ENCODE measurements at places on chromosomes 1 and 21.

DNA sequence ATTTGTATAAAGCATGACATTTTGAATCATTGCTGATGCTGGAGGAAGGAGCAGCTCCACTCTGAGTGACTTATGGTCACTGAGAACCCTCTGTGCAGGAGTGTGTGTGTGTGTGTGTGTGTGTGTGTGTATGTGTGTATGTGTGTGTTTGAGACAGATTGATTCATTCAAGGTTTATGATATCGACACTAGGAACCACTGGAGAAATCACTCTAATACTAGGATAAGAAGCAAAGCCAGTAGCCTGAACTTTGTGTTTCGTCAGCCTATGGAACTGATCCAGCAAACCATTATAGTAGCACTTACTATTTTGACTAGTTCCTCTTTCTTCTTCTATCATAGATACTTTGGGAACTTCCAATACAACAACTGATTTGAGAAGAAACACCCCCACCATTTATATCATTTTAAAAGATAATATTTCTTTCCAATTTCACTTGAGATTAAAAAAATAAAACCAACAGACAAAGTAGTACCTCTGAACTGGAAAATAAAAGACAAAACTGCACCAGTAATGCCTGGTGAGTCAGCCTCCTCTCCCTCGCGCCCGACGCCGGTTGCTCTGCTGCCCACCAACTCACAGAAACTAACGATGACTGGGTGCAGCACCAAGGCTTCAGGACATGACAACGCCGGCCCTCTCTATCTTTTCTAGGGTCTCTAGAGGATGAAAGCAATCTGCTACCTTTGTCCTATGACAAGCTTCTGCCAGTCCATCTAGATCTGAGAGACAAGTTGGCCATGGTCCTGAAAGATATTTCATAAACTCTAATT, 20.9 kb downstream of the SLAMF1 start:
- no peak for DNase-seq

DNA sequence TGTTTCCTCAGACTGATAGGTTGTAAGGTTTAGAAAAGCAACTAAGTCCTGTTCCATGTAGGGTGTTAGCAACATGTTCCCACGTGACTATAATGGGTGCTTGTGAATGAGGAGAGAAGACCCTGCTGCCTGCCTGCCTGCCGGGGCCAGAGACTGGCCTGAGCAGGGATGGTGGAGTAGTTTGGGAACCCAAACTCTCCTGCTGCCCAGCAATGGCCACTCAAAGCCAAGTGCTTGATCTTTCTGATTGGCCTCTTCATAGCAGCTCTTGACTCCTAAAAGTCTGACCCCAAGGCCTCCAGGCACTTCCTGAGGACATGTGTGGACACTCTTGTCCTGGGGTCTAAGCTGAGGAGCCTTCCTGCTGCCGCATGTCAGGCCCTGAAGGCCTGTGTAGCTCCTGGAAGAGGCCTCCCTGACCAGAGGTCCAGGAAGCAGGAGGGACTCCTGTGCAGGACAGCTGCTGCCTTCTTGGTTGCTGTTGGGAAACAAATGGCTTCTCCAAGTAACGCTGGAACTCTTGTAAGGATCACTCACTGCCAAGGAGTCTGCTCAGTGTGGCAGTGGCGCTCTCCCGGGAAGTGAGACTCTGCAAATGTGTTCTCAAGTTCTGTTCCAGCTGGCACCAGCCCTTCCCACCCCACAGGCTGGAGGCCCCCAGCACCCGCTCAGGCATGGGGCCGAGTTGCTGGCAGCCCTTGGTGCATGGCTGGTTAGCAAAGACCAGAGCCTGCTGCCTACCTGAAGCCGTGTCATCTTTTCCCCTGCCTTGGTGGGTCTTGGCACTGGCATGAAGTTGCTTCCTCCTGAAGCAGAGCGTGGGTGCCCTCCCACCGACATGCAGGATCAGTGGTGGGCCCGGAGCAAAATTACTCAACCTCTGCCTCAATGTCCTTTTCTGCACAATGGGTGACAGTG, 35.5 kb downstream of the MAN1C1 start:
- no peak for DNase-seq

GRCh38 chr1:57826535-57826934, 402.7 kb upstream of the DAB1 start:
- no peak for DNase-seq

DNA sequence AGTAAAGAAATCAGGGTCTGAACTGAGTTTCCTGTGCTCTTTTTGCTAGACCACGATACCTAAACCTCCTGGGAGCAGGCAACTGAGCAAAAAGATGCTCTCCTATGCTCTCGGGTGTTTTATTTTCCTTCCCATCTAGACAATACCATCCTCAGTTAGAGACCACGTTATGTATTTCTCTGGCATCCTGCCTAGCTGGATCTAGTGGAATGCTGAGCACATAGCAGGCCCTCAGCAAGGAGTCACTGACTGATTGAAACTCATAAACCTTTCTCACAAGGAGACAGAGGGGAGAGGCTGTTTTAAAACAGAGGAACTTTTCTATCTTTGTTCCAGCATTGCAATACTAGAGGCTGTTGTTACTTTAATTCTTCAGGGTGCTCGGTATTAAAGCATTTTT, 168.0 kb downstream of the CYYR1 start:
- DNase-seq: no peak

DNA sequence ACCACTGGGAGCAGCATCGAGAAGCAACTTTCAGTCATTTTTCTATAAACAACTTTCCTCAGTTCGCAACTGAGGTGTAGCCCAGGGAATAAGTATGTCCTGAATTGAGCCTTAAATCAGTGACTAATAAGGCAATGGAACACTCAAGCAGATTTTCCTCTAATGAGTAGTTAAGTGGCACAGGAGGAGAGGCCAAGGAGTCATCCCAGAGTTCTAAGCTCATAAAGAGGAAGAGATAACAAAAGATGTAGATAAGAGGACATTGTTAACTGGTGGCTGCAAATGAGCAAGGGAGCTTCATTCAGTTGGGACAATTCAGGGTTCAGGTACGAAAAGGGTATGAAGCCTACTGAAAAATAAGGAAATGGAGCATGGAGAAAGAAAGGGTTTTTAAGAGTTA, 64.5 kb downstream of the LRRC40 start:
- DNase-seq: no peak

DNA sequence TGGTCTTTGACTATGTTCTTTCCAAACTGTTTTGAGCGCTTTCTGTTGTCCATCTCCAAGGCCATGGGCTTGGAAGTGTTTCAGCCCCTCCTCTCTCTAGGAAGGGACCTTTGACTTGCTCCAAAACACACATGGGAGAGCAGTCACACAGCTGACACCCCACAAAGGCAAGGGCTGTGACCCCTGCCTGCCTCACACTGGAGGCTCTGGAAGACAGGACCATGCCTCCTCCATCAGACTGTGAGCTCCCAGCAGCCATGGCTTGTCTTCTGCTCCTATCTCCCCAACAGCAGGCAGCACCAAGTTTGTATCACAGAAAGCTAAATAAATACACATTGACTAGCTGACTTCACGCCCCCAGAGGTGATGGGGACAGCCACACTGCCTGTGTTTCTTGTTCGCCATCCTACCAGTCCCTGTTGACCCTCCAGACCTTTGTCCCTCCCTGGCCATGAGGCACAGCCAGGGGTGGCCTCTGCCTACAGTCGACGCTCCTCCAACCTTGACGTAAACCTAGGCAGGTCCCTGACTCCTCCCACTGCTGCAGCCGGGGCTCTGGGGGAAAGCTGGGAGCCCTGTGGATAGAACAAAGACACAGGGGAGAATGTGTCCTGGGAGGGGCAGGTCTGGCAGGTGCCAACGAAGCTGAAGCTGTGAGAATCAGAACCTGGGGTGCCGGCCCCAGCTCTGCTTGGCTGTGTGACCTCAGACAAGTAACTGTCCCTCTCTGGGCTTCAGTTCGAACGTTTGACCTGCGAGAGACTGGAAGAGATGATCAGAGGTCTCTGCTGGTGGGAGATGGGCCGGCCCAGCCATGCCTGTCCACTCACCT, 4.8 kb downstream of the PLA2G2F start:
- no peak for DNase-seq

DNA sequence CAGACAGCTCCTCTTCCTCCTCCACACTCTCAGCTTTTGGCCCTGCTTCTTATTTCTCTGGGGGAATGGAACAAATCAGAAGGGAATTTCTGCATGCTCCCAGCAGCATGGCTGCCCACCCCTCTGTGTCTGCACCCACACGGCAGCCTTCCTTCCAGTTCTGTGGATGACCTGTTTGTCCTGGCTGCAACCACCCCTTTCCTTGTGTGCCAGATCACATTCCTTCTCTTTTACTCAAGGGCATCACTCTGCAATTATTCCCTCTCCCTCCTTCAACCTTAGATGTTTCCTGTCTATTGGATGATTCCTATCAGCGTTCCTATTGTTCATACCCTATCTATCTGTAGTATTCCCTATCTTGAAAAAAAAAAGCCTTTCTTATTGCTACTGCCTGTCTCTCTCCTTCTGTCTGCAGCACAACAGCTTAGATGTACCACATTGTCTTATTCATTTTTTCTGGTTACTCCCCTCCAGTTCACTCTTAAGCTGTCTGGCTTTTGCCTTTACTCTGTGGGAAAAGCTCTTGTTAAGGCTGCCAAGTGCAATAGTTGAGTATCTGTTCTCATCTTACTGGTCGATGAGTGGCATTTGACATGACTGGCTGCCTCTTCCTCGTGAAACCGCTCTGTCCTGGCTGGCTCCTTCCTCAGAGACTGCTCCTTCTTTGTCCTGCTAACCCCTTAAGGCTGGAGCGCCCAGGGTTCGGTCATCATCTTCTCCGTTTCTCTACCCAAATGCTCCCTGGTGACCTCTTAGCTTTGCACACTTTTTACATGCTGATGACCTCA, 351.1 kb downstream of the CAMTA1 start:
- DNase-seq: no peak

GRCh38 chr1:201683397-201683796, 144.5 kb downstream of the NAV1 start:
- DNase-seq: no peak

- DNase-seq: no peak
Measured at GRCh38 chr1:62247391-62248168, 52.9 kb downstream of the L1TD1 start.

GRCh38 chr1:29962831-29963247, 726.5 kb downstream of the PTPRU start:
- no peak for DNase-seq

GRCh38 chr1:233873666-233874065, 30.8 kb upstream of the SLC35F3 start:
- DNase-seq: no peak

DNA sequence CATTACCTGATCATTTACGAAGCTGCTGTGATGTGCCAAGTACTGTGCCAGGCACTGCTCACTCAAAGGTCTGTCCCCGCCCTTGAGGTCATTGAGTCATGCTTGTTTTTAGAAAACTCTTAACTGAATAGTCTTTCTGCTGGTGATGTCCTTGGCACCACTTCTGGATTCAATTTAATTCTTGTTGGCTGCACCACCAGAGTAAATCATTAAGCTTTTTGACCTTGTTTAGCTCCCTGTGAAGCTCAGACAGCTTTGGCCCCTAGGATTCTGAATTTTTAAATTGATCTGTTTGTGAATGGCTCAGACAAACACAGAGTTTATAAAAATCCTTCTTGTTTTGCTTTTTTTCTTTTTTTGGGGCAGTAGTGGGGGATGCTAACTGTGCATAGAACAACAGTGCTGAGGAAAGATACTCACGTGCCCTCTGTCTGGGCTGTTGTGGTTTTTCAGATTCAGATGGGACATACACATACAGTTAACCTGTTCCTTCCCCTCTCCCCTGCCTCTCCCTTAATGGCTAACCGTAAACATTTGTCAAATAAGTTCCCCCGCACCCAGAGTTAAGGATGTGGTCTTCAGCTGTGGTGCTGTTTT, 67.6 kb downstream of the MTR start:
- DNase-seq: no peak
